ENCODE measurements at places on chromosomes 6 and 20. TPM values are rescaled to one million over a fixed set of nuclear protein-coding genes. Genes with fewer than 3 reads are reported as not detected.

Gene MCM8
- total RNA-seq = 4.3 TPM

Gene IL17F
- total RNA-seq = not detected

Gene STMND1
- not detected for total RNA-seq

Gene CLPSL2
- total RNA-seq = not detected

Gene PLN
- total RNA-seq = 7.7 TPM

Gene SPATA25
- not detected for total RNA-seq

Gene LY86
- total RNA-seq = 2.8 TPM

Gene CRISP3
- total RNA-seq = not detected

Gene TOX2
- total RNA-seq = 5.6 TPM

Gene PGC
- not detected for total RNA-seq

Gene COL10A1
- not detected for total RNA-seq

Gene CLDN20
- not detected for total RNA-seq

Gene TNXB
- total RNA-seq = 42.2 TPM

Gene XKR7
- total RNA-seq = not detected

Gene KCNS1
- 0.20 TPM for total RNA-seq

Gene NT5DC1
- total RNA-seq = 35.7 TPM

Gene ZNF165
- 4.8 TPM for total RNA-seq

Data from thyroid gland (tissue), 4 donors.